ENCODE measurements at places on chromosomes 1 and 21.

DNA sequence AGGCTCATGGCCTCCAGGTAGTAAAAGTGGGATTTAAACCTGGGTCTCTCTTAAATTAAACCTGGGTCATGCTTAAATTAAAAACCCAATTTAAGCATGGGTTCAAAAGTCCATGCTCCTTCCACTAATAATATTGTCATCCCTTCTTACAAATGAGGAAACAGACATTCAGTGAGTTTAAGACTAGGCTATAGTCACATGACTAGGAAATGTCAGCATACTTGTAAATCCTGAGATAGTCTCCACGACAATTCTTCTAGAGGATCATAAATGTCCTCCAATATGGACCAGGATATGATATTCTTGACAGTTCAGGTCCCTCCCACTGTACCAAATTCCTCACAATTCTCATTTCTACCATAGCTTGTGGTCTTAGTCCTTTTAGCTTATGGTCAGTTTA lies 10.5 kb upstream of the IGFN1 start:
- DNase-seq = no peak

DNA sequence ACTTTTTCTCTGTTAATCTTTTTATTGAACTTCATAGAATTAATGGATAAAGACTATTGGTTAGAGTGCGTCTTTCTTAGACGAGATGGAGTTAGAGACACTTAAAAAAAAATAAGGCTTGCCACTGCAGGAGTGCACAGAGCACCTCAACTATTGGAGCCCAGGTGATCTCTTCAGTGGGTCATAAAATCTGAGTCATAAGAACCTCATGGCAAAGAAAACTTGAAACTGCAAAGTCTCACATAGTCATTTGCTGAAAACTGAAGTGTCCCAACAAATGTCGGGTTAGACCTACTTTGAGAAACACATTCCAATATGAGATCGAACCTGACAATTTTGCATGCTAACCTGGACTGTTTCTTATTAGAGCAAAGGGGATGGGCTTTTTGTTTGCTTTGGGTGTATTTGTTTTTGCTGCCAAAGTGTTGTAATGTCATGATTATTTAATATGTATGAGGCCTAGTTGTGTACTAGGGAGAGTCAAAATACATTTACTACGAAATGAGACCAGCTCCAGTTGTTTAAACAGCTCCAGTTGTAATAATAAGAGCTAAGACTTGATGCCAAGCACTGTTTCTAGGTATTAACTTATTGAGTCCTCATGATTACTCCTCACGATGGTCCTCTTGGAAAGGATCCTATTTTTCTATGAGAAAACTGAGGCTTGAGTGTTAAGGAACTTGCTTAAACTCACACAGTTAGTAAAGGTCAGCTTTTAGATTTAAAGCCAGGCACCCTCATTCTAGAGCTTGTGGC lies 65.1 kb downstream of the DDR2 start:
- no peak for DNase-seq

- DNase-seq = no peak
Measured at GRCh38 chr1:27656157-27656893, 15.7 kb downstream of the IFI6 start.

DNA sequence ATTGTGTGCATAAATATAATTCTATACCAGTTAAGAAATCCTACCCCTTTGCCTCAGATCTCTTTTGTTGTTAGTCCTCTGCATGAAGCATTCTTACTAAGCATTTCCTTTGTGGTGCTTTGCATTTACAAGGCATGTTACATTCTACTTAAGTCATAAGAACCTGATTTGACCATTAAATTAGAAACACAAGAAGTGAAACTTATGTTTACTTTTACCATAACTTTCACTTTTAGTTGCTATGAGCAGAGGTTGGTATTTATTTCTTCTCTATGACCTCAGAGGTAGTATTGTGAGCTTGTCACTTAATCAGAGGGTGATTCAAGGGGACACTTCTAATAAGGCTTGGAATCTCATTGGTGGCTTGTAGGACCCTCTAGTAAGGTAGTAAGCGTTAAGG lies 9.0 kb downstream of the FAM20B start:
- no peak for DNase-seq

- DNase-seq = no peak
Measured at GRCh38 chr21:34884346-34884929, 164.7 kb downstream of the RUNX1 start.

DNA sequence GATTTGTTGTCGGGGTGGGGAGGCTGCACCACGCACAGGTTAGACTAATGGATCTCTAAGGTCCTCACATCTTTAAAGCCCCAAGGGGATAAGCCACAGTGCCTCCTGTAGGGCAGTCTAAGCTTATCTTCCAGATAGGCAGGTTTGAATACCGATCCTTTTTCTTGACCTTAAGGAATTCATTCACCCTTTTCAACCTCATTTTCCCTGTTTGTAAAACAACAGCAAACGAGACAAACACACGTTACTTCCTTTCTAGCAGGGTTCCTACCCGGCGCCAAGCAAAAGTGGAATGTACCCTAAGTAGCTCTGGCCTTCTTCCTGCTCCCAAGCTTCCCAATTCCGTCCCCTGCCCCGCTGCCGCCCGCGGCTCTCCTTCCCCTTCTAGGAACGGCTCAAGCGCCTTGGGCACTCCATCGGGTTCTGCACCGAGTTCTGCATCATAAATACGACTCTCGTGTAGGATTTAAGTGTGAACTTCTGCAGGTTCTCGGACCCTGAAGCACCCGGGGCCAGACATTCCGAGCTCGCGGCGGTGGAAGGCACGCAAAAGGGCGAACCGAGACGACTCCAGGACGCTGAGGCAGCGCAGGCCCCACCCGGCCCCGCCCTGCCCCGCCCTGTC lies 548 bp upstream of the CDC20 start:
- DNase-seq = no peak

- DNase-seq = no peak
Measured at GRCh38 chr1:63643517-63643916, 50.3 kb downstream of the PGM1 start.
